RPMI8226 (cell line): ENCODE measurements at places on chromosomes 16 and 17.

GRCh38 chr17:76350463-76350862 is 3.3 kb downstream of the PRPSAP1 start:
- DNase-seq: no peak

DNA sequence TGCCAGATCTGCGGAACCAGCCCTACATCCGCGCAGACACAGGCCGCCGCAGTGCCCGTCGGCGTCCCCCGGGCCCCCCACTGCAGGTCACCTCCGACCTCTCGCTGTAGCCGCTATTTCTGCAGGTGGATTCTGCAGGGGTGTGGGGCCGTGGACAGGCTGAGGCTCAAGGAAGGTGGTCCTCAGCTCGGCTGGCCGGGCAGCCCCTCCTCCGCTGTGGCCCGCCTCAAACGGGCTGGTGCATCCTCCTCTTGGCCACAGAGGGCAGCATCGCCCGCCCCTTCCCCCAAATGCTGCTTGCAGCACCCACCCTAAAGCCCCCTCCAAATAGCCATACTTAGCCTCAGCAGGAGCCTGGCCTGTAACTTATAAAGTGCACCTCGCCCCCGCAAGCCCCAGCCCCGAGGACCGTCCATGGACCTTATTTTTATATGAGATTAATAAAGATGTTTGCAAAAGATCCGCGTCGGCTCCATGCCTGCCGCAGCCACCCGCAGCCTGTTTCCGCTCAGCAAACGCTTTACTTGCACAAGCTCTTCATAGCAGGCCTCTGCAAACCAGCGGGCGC is 14.9 kb downstream of the SPATA32 start:
- DNase-seq: peak; percentile 17

- no peak for DNase-seq
Measured at GRCh38 chr16:11016993-11017392, 72.6 kb downstream of the CLEC16A start.

DNA sequence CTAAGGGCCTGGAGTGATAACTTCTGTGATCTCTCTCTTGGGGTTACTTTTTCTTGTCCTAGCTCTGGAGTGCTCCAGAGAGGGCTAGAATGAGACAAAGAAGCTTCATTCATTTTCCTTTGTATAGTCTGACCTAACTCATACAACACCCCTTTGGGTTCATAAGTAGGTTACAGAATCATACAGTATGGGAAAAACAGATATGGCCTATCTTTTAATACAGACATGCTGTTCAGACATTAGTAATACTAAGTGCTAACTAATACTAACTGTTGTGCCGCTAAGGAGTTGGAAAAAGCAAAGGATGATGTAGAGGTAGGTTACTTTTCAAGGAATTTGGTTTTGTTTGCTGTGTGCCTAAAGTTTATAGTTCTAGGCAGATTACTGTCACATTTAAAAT is 84.7 kb downstream of the NLK start:
- DNase-seq: no peak

DNA sequence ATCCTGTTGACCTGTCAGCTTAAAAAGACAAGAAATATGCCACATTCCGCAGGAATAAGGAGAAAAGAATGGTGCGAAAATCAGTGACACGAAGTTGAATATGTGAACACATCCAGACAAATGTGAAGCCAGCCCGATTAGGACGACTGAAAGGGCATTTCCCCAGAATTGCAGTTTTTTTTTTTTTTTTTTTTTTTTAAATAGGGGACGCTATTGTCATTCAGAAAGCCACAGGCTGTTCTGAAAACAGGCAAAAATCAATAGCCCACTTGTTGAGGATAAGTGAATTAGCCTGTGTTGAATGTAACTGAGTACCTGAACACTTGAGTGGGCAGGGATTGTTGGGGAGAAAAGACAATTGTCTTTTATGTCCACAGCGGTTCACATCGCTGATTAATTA is 507.1 kb downstream of the WWOX start:
- DNase-seq: no peak

DNA sequence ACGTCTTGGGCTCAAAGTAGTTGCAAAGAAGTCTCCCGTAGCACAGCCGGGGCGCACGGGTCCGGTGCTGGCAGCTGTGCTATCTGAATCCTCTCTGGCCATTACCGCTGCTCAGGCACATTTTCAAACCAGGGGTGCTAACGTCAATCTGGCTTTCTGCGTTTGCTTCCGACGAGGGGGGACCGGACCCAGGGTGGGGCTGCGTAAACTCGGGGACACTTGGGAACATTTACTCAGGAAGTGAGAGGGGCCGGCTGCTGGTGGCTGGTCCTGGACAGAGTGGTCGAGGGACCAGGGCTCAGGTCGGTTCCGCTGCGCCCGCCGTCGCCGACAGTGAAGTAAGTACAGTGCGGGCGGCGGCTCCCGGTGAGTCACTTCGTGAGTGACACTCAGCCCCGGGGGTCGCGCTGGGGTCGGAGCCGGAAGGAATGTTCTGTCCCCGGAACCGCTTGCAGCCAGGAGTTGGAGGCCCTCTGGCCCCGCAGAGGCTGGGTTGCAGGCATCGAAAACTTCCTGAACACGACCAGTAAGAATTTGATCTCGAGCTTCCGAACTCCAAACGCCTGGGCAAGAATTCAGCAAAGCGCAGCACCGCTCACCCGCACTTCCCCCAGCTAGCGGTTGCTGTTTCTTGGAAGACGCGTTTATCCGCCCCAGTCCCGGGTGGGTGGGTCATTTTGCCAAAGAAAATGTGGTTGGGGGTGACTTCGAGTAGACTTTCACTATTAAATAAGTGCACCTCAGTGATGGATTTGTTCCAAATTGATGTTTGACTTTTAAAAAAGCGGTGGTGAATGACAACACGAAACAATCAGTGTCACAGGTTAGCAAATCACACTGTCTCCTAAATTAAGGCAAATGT is 1.4 kb upstream of the HS3ST3B1 start:
- DNase-seq: no peak

DNA sequence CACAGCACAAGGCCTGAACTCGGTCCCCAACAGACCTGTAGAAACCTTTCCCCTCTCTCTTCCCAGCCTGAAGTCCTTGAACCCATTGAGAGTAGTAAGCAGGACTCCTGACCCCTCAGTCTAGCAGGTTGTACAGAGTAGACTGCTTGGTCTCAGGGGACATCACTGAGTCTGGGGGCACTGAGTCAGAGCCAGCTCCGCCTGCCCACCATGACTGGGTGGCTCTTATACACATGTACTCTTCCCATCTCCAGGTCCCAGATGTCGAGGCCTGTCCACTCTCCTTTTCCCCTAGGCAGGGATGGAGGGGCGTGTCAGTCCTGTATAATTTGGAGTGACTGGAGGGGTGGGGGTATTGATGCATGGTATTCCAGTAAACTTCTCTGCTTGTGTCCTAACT is 23.5 kb downstream of the LIG3 start:
- no peak for DNase-seq

- no peak for DNase-seq
Measured at GRCh38 chr16:1351215-1351581, 480 bp downstream of the TSR3 start.
